SK-N-DZ (cell line): ENCODE measurements at places on chromosomes 3 and 15.

GRCh38 chr3:172046268-172046915, 7.0 kb downstream of the FNDC3B start:
- DNase-seq: no peak

DNA sequence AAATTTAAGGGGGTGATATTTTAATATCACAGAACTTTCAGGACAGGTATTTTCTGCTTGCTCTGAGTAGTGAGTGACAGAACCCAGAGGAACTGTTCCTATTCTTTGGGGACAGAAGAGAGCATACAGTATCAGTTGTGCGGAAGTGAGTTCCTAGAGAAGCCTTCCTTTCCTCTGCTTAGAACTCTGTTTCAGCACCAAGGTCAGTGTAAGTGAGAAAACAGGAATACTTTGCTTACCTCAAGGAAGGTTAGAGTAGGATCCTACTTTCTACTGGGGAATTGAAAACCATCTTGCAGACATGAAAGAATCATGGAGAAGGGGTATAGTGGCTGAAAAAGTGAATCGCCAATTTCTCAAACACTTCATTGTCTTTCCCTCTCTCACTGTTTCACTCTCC, 542.4 kb downstream of the SQOR start:
- DNase-seq: no peak

DNA sequence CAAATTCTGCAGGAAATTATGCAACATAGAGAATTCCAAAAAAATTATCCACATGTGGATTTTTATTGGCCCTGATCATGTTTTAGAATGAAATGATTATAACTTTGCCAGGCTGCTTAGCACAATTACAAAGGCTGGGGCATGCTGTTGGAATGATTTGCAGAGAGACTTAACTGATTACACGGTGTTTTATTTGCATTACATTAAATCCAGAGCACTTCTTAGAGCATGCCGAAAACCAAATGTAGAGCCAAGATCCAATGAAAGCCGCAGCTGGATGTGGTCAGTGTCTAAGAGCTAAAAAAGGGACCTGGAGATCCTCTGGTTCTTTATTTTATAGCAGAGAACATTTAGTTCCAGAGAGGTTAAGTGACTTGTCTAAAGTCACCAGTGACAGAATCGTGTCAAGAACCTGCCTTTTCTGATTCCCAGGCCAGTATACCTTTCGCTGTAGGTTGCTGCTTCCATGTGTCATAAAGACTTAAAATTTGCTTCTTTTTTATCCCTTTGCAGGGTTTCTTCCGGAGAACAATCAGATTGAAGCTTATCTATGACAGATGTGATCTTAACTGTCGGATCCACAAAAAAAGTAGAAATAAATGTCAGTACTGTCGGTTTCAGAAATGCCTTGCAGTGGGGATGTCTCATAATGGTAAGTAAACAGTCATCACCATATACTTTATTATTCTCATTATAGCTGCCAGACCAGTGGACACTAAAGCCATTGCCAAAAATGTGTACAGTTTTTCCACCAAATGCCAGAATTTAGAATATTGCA, 92.0 kb upstream of the TSEN2 start:
- DNase-seq: no peak

- no peak for DNase-seq
Measured at GRCh38 chr3:76026379-76026778, 241.0 kb upstream of the ZNF717 start.

GRCh38 chr3:42376344-42376798, 34.0 kb downstream of the LYZL4 start:
- DNase-seq: no peak

DNA sequence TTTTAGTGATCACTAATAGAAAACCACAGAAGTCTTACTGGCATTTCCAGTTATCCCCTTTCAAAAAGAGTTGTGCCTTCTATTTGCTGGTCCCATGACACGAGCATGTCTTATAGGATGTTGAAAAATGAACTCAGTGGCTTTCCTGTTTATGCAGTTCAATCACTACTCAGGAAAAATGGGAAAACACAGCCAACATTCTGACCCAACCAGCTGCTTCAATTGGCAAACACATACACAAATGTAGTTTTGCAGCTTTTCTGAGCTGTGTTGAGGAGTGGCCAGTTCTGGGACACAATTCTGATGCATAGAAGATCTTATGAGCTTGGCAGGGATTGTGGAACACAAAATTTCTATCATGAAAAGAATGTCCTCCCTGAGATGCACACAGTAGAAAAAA, 40.3 kb downstream of the FSTL1 start:
- DNase-seq: no peak

GRCh38 chr3:32703491-32703972, 18.5 kb downstream of the CNOT10 start:
- DNase-seq: no peak

DNA sequence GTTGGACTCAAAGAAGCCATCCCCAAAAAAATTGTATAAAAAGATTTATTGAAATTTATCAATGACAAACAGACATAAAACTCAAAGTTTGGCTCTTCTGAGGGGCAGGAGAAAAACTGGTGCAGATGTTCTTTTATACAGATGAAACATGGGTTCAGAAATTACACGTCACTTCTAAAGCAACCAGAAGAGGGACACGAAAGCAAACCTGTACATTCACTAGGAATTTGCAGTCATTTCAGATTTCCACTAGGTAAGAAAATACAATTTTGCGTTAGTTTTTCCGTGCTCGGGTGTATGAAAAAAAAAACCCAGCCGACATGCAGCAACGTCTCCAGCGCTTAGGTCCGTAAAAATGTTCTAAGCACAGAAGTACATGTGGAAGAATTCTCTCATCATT, 41.8 kb downstream of the ANP32A start:
- DNase-seq: no peak

DNA sequence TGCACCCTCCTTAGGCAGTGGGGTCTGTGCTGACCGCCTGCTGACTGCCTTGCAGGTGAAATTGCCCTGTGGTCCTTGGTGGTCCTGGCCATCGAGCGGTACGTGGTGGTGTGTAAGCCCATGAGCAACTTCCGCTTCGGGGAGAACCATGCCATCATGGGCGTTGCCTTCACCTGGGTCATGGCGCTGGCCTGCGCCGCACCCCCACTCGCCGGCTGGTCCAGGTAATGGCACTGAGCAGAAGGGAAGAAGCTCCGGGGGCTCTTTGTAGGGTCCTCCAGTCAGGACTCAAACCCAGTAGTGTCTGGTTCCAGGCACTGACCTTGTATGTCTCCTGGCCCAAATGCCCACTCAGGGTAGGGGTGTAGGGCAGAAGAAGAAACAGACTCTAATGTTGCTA, 2.4 kb downstream of the RHO start:
- no peak for DNase-seq
